Peyer's patch (tissue), 4 donors: ENCODE measurements at places on chromosomes 1 and 21. TPM values are rescaled to one million over a fixed set of nuclear protein-coding genes. Genes with fewer than 3 reads are reported as not detected.

COL9A2 gene
- 3.7 TPM for total RNA-seq

GRCh38 chr1:239302696-239303095 is 83.7 kb upstream of the CHRM3 start:
- no peaks in the 10 kb centered on the region for H3K27me3 ChIP-seq

- H3K27me3 ChIP-seq = no peaks in the 10 kb centered on the region
- no peak for DNase-seq
- no peak overlapping the region for H3K4me3 ChIP-seq
- H3K36me3 ChIP-seq = no peaks in the 10 kb centered on the region
These were observed 16.2 kb downstream of the RHOU start for GRCh38 chr1:228751360-228752098.

- no peak overlapping the region for H3K4me3 ChIP-seq
- no peak overlapping the region for H3K27ac ChIP-seq
- H3K36me3 ChIP-seq = no peaks in the 10 kb centered on the region
- no peaks in the 10 kb centered on the region for H3K27me3 ChIP-seq
These were observed 8.6 kb upstream of the ACTRT2 start for GRCh38 chr1:3012456-3013291.

ADCY10 gene
- 4.9 TPM for total RNA-seq

- no peak overlapping the region for H3K27ac ChIP-seq
- H3K36me3 ChIP-seq = no peaks in the 10 kb centered on the region
- DNase-seq = no peak
These were observed 157.1 kb downstream of the TSEN15 start for GRCh38 chr1:184208622-184209021.
